Stimulated activated CD4-positive, alpha-beta T cell treated with anti-CD3 and anti-CD28 coated beads, TNF-alpha, amount 100 ng/mL, for 1 hour (primary cell): ENCODE measurements at places on chromosomes 12 and 14.

DNA sequence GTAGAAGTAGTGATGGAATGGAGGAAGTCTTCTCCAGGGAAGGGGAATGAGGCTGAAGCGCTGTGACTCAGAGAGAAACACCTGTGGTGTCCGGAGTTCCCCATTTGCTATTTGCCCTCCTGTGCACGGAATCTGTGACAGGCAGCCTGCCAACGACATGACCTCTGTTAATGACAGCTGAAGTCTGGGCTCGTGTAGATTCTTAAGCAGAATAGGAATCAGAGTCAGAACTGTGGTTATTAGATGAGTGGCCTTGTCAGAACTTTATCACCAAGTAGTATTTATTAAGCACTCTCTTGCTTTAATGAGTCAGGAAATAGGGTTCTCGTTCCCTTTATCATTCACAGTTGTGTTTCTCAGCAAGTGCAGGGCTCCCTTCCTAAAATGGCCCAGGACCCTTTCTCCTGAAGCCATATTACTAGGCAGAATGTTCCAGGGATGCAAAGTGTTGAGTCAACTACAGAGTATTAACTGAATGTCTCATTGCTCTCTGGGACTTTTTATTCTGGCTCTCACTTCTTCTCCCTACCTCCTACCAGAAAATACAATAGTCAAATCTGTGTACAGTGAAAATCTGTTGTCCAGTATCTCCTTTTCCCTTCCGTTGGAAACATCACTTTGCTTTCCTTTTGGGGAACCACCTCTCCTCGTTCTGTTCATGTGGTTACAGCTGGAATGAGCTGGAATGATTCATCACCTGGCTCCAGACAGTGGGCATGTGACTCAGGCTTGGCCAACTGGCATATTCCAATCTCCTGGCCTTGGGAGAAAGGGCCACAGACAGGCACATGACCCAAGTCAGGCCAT lies 77.8 kb upstream of the MAX start:
- DNase-seq, result no peak

- DNase-seq, result no peak
Measured at GRCh38 chr12:102527171-102527720, 46.9 kb upstream of the IGF1 start.

DNA sequence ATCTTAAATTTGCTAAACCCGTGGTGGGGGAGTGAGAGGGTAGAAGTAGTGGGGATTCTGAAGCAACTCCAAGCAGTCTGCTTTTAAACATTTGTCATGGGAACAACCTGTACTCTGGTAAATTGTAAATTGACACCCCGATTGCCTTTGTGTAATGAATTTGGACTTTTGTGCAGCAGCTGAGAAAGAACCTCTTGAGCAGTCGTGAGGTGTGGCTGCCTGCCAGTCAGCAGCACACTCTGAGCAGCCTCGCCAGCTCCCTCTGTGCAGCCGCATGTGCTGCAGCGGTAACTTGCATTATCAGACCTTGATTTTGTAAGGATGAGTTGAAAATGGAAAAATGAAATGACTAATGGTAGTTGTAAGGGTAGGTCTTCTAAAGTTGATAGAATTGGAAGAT lies 74.3 kb downstream of the SUSD6 start:
- DNase-seq, result no peak

DNA sequence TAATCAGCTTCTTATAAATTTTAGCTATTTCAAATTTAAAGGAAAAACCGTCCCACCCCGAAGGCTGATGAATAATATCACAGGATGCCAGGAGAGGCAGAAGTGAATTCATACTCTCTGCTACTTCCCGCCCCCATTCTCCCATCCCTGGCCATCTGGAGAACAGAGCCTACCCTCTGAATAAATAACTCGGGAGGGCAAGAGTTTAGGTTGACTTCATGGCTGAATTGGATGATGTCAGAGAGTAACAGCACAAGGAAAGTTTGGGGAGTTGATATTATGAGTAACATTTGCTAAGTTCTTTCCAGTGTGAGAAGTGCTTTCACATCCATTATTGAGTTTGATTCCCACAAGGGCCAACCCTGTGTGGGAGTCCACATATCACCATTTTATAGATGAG lies 241.6 kb downstream of the EGLN3 start:
- DNase-seq, result no peak

DNA sequence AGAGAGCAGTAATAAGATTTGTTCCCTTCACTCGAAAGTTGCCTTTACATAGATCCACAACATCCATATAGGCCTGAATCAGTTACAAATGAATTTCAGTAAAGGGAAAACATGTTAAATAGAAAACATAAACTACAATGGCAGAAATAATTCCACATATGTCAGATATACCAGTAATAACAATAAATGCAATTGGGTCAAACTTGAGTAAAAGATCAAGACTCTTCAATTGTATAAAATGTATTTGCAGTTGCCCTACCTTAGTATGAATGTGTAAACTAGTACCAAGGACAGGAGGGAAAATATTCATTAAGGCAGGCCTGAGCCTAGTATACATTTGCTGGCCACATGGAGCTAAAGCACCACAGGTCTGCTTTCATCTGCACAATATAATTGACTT lies 17.6 kb downstream of the NOS1 start:
- no peak for DNase-seq
